Daoy (cell line): ENCODE measurements at places on chromosomes 7 and 10. TPM values are rescaled to one million over a fixed set of nuclear protein-coding genes. Genes with fewer than 3 reads are reported as not detected.
A peak's percentile ranks its signal among the peaks of the same experiment; 100 is the strongest.

Gene CPA2
- 0.11 TPM in 1 of 2 replicates, not detected in the other for total RNA-seq

Gene NEUROD6
- not detected in 2 replicates for total RNA-seq

Gene HEPACAM2
- not detected in 2 replicates for total RNA-seq

Gene CYP3A7
- total RNA-seq, result not detected in 2 replicates

Gene SPAM1
- total RNA-seq, result not detected in 2 replicates

Gene LIPA
- total RNA-seq, result 15.6 and 16.2 TPM in 2 replicates

Gene GARS1
- total RNA-seq, result 150 and 222 TPM in 2 replicates

Gene GCC1
- 26.6 and 28.8 TPM in 2 replicates for total RNA-seq

Gene SPDYE1
- total RNA-seq, result not detected in 2 replicates

Gene GNGT1
- total RNA-seq, result not detected in 2 replicates

GRCh38 chr10:50538555-50539398 is 85.0 kb downstream of the SGMS1 start:
- peak; percentile 5 for DNase-seq

DNA sequence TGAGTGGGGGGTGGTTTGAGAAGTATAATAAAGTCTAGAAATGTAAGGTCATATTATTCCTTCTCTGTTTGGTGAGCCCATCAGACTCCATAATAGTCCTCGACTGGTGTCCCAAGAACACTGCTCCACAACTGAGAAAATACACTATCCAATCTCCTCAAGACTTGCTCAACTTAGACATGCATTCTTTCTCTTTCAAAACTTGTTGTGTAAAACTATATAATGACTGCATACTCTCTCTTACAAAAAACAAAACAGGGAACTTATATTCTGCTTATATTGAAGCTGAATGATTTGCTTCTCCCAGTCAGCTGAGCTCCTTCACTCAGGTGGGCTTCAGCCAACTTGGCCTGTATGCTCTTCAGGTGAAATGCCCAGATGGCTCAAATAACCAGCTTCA is 204.7 kb downstream of the ZNF365 start:
- no peak for DNase-seq

DNA sequence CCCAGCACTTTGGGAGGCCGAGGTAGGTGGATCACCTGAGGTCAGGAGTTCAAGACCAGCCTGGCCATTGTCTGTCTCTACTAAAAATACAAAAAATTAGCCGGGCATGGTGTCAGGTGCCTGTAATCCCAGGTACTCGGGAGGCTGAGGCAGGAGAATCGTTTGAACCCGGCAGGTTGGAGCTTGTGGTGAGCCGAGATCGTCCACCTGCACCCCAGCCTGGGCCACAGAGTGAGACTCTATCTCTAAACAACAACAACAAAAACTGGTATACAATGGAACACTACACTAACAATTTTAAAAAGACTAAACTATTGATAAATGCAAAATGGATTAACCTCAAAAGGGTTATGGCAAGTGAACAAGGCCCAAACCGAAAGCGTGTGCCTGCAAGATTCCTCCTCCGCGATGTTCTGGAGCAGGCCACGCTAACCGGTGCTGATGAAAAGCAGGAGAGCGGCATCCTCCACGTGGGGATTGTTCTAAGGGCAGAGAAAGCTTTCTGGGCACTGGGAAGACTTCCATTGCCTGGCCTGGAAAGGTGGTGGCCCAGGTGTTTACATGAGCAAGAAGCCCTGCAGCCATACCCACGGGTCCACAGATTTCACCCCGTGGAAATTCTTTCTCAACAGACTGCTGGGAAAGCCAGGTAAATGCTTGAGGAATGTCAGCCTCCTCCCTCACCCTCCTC is 53.8 kb downstream of the PDGFA start:
- no peak for DNase-seq

DNA sequence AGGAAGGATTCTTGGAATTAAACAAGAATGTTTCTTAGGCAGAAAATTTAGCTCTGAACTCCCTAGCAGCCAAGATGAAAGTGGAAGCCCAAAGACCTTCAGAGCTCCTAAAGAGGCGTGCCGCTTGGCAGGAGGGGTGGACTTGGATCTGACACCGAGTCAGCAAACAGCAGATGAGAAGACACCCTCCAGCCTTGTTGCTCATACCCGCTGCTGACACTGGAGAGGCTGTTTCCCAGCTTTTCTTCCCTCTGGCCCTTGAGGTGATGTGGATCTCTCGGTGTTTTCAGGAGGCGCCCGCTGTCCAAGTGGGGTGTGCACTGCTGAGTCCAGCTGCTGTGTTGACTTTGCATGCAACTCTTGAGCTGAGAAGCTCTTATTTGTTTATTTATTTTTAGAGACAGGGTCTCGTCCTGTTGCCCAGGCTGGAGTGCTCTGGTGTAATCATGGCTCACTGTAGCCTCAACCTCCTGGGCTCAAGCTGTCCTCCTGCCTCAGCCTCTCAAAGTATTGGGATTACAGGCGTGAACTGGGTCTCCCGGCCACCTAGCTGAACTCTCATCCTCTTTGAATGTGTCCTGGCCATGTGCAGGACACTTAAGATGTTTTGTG is 21.5 kb downstream of the SLC18A2 start:
- DNase-seq, result no peak

GRCh38 chr10:19902456-19902855 is 86.2 kb downstream of the PLXDC2 start:
- no peak for DNase-seq

GRCh38 chr10:61942604-61943461 is 41.3 kb downstream of the ARID5B start:
- peak; percentile 8 for DNase-seq

DNA sequence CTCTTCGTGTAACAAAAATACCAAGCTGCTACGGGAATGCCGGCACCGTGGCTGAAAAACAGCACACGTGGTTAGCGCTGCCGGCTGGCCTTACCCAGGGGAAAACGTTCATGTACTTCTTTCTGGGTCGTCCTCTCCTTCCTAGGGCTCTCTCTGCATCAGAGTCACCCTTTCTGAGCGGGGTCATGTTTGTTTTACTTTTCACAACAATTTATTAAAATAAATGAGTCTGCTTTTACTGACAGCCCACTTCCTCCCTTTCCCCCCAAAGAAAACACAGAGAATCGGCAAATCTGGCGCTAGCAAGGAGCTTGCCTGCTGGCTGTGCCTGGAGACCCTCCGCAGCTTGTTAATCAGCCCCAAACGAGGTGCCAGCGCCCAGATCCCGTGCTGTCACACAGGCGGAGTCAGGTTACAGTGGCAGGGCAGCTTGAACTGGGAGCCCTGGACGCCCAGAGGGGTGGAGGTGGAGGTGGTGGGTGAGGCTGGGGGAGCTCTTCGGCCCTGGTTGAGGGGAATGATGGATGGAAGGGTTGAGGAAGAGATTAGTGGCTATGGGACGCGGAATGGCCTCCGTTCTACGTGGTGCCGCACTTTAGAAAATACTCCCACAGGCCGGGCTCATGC is 162.2 kb upstream of the TNS3 start:
- peak; percentile 47 for DNase-seq

DNA sequence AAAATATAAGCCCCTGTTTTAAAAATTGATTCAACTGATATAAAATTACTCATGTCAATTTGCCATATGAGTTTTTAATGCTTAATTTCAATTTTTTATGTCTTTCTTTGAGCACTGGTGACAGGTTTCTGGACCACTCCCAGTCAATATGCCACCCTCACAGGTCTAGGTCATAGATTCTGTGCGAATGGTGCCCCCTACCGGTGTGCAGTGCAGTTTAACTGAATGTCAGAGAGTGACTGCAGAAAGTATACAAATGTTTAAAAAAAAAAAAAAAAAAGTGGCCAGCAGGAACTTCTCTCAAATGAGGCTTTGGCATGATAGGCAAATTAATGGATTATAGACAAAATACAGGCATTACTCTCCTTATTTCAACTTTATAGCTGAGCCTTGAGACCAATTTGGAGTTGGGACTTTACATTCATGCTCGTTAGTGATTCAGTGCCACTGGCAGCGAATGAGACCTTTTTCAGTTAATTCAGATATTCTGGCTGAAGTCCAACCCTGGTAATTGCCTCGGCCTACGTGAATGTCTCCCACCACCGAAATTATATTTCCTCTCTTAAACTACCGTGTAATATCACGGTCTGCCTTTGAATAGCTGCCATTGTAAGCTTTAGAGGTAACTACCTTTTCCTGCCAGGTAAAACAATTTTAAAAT is 427.6 kb downstream of the PHTF2 start:
- peak; percentile 54 for DNase-seq

- DNase-seq, result no peak
These were observed 1.6 kb downstream of the GLCCI1 start for GRCh38 chr7:7970237-7970530.

GRCh38 chr7:55043691-55044370 is 25.0 kb downstream of the EGFR start:
- no peak for DNase-seq

DNA sequence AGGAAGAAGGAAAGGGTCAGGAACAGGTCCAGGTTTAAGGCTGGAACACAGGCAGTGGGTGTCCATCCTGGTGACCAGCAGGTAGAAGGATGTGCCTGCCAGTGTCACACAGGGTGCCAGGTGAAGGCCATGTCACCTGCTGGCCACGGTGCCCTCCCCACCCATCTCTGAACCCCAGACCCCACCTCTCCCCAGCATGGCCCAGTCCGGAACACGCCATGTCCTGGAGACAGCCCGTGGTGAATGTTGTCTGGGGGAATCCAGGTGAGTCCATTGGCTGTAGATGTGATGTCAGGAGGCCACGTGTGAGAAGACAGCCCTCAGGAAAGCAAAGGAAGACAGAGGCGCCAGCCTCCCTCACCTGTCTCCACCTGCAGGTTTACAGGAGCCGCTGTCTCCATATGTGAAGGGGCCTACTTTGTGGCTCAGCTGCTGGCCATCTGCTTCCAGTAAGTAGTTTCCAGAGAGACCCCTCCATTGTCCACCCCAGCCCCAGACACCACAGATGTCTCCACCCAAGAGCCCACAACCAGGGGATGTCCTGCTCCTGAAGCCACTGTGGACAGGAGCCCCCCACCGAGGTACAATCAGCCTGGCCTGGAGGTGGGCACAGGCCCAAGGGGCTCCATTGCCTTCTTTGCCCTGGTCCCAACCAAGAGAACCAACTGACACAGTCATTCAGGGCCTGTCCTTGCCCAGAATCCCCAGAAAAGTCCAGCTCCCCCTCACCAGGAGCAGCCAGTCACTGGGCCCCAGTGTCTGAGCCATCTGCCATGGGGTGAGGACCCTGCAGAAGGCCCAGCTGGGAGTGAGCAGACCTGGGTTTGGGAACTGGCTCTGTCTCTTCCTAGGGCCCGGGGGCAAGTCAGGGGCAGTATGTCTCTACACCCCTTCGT is 20.7 kb downstream of the TMEM72 start:
- DNase-seq, result no peak

DNA sequence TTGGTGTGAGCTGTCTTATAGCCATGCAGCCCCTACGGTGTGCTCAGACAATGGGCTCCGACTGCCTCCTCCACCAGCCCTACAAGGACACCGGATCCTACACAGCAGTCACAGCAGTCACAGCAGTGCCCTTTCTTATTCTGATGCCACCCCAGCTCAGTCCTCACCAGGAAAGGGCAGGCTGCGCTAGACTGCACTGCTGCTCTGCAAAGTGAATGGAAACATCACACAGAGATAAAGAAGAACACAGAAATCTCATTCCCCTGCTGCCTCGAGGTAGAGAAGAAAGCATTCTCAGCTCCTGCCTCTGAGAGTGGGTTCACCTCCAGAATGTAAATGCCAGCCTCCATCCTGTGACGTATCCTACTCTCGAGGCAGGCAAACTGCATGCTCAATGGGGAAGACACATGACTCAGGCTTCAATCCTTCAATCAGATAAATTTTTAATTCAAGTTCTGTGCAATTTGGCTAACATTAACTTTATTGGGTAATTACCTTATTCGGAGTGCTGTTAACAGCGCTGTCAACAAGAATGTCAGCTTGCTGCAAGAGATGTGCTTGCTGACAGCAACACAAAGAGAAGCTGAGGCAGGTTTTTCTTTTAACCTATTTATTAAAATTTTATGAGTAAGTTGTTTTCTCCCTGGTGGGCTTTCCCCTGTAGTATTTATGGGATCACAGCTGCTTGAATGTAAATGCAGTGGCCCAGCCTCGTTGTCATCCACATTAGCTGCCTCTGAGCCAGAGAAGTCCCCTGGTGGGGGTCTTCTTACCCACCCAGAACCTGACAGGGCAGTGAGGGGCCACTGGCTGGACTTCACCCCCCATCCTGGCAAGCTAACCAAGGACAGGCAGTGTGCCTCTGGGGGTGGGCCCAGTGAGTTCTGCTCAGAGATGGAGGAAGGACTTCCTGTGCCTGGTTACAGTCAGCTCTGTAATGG is 241.3 kb upstream of the KMT2E start:
- peak; percentile 37 for DNase-seq

- DNase-seq, result no peak
These were observed 122.5 kb downstream of the FAM53B start for GRCh38 chr10:124621637-124622036.

GRCh38 chr7:122884186-122884585 is 2.1 kb downstream of the CADPS2 start:
- peak; percentile 15 for DNase-seq

DNA sequence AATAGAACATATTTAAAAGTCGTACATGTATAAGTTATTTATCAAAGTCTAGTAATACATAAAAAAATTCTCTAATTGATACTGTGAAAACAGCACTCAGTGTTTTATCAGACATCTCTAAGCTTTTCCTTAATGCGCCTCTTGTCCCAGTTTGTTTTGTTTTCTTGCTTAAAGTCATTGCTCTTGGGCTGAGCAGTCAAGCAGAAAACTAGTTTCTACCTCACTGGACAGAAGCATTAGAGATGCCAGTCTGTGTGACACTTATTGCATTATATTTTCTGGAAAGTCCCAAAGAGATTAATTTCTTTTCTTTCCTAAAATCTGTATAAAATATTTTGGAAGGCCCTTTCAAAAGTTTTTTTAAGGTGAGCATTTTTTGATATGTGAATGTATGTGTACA is 236.2 kb downstream of the PCLO start:
- DNase-seq, result no peak

- DNase-seq, result no peak
These were observed 12.4 kb downstream of the CALCR start for GRCh38 chr7:93562106-93562505.

GRCh38 chr7:55448526-55448925 is 83.4 kb downstream of the LANCL2 start:
- DNase-seq, result no peak

DNA sequence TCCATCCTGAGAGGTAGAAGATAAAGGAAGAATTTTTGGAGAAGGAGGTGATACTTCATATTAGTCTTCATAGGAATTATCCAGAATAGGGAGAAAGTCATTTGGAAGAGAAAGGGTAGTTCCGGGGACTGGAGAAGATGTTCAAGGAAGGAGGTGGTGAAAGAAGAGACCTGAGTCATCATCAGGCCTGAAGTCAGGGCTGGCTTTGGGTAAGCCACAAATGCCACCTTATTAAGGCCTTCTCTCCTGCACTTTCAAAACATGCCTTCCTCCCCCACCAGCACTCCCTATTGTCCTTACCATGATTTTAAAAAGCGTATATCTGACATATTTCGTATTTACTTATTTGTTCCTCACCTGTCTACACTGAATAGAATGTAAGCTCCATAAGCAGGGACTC is 112.2 kb upstream of the LRGUK start:
- DNase-seq, result peak; percentile 15

GRCh38 chr10:121870413-121870812 is 57.4 kb downstream of the ATE1 start:
- DNase-seq, result no peak

- no peak for DNase-seq
These were observed 117.5 kb upstream of the AGK start for GRCh38 chr7:141433698-141434097.
